ENCODE measurements at places on chromosomes 11 and 22.
A peak's percentile ranks its signal among the peaks of the same experiment; 100 is the strongest.

GRCh38 chr11:33936725-33937604, 45.1 kb upstream of the LMO2 start:
- no peak for DNase-seq

DNA sequence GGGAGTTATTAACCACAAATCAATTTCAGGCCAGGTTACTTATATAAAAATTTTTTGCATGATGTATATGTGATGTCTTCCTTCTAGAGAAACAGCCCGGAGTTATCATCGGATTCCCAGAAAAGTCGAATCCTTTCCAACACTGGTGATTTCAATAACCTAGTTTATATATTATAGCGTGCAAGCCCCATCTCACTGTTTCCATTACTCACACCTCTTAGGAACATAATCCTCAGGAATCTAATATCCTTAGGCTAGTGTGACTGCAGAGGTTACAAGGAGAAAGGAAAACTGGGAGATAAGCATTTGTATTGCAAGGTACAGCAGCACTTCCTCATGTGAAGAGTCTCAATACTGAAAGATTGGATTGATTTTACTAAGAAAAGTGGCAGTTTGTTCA, 20.3 kb downstream of the ARHGAP20 start:
- no peak for DNase-seq

DNA sequence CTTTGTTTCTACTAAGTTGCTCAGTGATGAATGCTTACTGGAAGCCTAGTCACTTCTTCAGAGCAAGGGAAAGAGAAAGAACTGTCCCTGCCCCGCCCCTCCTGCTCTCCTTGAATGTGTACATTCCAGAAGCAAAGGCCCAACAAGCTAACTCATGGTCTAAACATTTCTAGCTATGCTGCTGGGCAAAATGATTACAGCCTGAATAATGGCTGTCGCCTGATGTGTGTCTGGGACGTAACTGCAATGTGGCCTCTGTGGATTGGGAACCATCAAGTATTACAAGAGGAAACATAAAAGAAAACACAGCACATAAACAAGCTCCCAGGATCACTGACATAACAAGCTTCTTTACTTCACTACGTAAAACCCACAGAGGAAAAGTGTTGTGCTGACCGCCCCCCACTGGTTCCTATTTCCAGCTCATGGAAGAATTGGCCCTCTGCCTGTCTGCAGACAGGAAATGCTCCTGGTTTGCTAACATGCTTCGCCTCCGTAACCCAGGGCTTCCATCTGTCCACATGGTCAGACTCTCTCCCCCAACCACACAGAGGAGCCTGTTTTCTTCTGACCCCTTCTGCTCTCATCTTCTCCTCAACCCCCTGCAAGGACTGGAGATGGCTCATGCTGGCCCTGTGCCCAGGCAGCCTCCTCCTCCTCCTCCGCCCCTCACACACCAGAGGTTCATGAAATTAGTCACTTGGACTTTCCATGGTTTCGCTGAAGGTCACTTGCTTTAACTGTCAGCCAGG, 187.2 kb downstream of the MAML2 start:
- peak; percentile 74 for DNase-seq

DNA sequence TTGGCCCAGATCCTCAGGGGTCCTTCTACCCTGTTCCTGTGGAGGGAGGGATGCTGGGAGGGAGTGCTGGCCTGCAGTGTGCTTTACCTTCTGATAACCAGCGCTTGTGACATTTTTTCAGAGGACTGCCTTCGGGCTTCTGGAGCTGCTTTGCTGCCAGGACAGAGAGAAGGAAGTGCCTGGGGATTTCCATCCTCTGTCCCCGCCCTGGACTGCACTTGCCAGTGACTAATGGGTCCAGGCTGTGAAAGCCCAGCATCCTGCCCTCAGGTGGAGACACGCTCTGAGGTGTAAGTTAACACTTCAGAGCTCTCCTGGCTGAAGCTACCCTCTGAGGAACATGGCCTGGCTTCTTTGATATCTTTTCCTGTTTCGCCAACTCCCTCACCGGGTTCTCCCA, 158.7 kb upstream of the SYT13 start:
- no peak for DNase-seq

DNA sequence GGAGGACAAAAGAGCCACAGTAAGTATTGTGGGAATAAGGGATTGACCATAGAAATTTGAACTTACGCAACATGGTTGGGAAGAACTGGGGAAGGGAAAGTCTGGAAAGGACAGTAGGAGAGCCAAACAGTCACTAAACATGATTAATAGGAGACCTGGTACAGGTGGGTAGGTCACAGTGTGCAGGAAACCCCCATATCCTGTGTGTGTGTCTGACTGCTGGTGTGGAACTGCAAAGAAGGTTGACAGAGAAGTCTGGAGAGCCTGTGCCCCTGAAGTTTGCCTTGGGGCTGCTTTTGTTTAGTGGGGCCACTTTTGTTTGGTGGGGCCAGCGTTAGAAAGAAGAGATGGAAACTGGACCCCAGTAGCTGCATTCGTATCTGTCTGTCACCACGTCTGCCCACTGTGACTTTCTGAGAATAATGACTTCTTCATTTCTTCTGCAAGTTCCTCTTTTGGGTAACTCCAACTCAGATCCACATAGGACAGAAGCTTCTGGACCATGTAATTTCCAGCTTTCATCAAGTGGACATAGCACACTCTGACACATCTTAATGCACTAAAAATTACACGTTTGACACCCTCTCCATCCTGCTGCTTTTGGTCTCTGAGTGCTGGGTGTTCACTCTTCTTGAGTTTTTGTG, 126.8 kb upstream of the RAG2 start:
- DNase-seq: no peak

DNA sequence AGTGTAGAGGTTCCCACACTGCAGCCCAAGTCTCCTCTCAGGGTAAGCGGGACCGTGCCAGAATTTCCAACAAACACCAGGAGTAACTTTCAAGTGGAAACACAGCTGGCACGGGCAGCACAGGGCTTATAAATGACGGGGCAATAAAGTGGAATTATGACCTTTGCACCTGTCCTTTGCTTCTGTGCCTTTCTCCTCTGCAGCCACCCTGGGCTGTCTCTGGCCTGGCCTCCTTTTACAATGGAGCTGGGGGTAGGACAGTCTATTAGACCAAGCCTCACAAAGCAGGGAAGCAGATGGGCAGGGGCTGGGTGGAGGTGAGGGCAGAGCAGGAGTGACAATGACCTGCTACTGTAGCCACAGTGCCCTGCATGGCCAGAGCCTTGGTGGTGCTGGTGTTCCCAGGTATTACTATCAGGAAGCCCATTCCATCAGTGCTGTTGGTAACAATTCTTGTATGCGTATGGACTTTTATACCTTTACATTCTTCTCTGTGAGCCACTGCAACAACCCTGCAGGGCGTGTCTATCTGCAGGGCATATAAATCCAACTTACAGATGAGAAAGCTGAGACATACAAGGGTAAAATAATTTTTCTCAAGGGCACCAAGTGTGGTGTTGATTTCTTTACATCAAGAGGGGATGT, 387.8 kb downstream of the CTTN start:
- DNase-seq: no peak

GRCh38 chr22:26345496-26345895, 83.6 kb upstream of the ASPHD2 start:
- DNase-seq: no peak

DNA sequence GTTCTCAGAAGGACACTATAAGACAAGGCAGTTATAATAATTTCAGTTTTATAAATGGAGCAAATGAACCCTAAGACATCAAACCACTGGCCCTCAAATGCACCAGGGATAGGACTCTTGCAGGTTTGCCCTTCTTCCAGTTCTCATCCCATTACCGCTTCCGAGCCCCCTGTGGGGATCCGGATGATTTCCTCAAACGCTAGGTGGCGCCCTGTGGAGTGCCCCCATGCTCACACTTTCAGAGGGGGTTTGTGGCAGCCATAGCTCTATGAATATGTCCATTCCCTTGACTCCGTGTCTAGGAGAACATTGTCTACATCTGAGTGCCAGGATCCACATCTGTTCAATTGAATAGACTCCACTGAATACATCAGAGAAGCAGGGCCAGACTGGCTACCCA, 816.3 kb downstream of the NTM start:
- DNase-seq: no peak

DNA sequence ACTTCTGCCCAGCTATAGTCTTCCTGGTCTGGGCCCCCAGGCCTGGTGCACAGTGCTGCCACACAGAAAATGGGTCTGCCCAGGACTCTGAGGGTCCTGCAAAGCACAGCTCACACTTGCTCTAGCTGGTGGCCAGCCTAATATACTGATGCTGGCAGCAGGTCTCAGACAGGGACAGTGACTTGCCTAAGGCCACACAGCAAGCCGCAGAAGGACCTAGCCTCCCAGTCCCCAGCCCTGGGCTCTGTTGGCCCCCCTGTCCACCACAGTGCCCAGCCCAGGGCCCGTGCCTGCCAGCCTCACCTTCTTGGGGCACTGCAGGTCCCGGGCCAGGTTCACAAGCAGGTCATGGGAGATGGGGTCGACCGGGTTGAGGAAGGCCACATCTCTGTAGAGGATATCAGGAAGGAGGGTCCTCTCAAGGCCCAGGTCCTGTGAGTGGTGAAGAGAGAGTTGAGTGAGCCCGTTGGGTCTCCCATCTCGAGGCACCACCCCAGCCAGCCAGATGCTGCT, 3.3 kb downstream of the LRRC75B start:
- DNase-seq: no peak

GRCh38 chr22:49772692-49773091, 55.0 kb downstream of the BRD1 start:
- no peak for DNase-seq

Measured in activated naive CD4-positive, alpha-beta T cell treated with Interleukin-2 at 50 U/mL for 16 hours (primary cell).